Stimulated activated CD8-positive, alpha-beta memory T cell treated with anti-CD3 and anti-CD28 coated beads, Interleukin-7, amount 100 ng/mL, for 1 hour (primary cell): ENCODE measurements at places on chromosomes 3 and 15.

GRCh38 chr15:57969355-57969754, 96.2 kb downstream of the ALDH1A2 start:
- no peak for DNase-seq

DNA sequence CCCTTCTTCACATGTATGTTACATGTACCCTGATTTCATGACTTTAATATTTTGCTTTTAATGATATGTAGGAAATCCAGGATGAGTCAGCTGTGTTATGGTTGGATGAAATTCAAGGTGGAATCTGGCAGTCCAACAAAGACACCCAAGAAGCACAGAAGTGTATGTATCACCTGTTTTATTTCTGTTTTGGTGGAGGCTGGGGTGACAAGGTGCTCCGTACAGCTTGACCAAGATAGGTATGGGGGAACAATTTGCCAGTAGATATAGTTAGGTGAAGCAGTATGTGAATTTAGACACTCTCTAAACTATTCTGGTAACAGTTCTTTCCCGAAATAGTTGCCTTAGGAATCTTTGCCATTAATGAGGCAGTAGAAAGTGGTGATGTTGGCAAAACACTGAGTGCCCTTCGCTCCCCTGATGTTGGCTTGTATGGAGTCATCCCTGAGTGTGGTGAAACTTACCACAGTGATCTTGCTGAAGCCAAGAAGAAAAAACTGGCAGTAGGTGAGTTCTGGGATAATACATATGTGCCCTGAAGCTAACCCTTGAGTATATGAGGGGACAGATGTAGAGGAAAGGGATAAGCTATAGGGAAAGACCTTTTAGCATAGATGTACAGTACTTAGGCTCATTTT, 63.7 kb upstream of the CRTC3 start:
- no peak for DNase-seq

DNA sequence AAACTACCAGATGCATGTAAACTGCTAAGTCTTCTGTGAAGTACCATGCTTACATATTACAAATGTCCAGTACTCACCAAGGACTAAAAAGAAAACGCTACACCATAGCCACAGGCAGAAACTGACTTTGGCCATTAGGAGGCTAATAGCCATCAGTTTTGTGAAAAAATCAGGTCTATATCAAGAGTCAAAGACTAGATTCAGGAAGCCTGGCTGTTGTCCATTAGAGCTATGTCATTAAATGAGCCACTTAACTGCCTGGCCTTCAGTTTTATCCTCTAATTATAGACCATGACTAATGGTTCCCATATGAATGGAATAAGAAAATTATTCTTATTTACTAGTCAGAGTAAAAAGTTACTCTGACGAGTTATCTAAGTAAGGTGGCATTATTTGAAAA, 144.1 kb downstream of the VPS13C start:
- no peak for DNase-seq

DNA sequence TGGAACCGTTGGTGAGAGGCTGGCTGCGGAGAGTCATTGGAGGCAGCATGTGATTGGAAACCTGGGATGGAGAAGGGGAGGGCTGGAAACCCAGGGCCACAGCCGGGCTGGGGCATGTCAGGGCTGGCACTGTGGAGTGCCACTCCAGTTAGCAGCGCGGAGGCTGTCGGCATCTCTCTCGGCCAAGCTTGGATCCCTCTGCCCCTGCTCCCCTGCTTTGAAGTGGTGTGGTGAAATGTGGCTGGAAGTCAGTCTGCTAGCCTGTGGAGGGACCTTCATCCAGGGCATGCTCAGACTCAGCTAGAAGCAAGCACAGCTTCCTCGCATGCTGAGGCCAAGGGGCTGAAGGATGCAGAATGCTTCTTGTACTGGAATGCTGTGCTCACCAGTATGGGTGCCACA, 13.5 kb downstream of the SLCO3A1 start:
- no peak for DNase-seq

DNA sequence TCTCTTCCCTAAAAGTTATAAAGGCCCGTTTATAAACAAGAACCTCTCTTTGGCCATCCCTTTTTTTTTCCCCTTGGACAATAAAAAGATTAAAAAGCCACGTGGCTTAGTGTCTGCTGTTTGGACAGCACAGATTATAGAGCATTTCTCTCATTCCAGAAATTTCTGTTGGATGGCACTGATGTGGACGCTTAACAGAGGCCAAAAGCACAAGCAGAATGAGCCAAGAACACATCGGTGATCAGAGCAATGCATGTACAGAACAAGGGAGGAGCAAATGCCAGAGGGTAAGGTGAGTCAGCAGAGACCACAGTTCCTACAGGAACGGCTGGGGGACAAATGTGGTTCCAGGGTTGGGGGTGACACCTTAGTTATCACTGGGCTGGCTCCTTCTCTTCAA, 30.3 kb upstream of the CTNNB1 start:
- DNase-seq, result no peak

GRCh38 chr15:33405096-33405495, 94.3 kb downstream of the RYR3 start:
- DNase-seq, result no peak

GRCh38 chr3:119598410-119599098, 869 bp downstream of the PLA1A start:
- no peak for DNase-seq

- DNase-seq, result no peak
Measured at GRCh38 chr3:146544929-146545528, 622 bp upstream of the PLSCR1 start.

GRCh38 chr3:54344601-54345231, 222.4 kb downstream of the CACNA2D3 start:
- DNase-seq, result no peak

- no peak for DNase-seq
Measured at GRCh38 chr3:89364314-89364713, 256.9 kb downstream of the EPHA3 start.

- DNase-seq, result no peak
Measured at GRCh38 chr3:37945807-37946530, 44.6 kb upstream of the VILL start.

GRCh38 chr15:84035399-84035766, 200.2 kb upstream of the GOLGA6L4 start:
- DNase-seq, result no peak

DNA sequence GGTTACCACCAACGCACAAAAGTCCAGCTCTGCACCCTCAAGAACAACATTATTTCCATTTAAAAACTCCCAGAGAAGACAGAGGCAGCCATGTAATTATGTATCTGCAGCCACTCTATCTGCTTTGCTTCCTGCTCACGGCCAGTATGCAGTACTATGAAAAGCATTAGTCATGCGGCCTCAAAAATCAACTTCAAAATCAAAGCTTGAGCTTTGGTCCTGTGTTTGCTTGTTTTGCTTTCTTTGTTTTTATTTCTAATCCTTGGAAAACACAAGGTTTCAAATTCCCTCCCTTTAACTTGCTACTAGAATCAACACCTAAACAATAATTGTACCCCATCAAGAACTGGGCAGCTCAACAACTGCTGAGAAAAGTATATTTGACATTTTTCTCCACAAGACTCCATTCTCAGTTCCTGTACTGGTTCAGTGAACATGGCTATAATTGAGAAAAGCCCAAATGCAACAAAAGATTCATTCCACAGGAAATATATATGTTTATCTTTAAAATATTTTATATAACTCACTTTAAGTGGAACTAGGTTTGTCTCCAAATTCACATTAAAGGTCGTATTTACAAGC, 37.6 kb downstream of the GBE1 start:
- DNase-seq, result no peak

DNA sequence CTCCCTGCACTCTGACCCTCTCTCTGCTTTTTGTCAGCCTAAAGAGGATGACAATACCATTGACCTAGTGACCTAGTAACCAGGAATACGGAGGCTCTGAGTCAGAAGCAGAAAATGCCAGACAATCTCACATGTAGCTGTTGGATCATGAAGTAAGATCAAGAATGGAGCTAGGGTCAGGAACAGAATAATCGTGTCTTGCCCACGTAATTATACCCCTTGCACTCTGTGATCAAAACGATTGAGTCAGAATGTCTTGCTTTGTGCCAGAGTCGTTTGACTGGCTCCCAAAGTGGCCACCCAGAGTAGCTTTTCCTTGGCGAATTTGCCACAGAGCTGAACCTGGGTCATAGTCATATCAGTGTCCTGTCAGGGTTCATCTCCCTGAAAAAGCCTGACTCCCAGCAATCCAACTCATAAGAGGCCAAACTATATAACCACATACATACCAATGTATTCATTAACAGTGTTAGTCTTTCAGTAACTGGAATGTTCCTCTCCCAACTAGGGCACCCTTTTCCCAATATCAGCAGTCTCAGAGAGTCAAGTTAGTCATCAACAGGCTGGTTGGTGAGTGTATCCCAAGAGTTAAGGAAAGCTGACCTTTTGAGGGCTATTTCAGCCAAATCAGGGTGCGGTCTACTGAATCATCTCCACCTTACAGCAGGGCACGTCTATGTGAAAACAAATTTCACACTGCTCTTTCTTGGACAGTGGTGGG, 5.0 kb upstream of the CDV3 start:
- DNase-seq, result no peak

DNA sequence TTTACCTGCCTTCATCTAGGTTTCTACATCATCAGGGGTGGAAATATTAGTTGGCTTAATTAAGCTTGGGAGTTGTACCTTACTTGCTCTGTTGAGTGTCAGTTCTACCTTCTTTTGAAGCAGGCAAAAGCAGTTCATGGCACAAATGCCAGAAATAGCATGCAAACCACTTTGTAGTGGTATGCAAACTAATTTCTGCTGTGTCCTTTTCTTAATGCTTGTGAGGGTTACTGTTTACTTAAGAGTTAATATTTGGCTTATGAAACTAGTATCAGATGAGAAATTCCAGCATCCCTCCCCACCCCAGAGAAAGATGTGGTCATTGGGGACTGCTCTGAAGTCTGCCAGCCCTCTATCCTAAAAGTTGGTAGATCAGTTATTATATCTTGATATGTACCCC, 7.1 kb downstream of the ATP2C1 start:
- DNase-seq, result no peak
